ENCODE measurements at places on chromosomes 3 and 15.

GRCh38 chr15:86568378-86568777 is 488.7 kb downstream of the AGBL1 start:
- no peak for DNase-seq

DNA sequence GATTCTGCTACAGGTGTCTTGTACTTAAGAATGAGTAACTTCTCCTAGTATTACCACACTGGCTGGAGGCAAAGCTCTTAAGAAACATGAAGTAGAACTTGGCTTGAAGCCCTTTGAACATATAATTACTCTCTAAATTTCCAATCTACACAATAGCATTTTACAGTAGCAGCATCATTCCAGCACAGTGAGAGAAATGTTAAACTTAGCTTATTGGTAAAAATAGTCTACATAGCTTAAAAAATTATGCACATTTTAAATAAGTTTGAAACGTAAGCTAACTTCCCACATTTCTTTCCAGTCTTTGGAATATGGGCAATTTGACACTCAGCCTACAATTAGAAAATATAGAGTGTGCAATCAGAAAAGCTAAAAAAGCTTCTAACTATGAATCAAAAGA is 32.8 kb upstream of the TOP2B start:
- no peak for DNase-seq

- DNase-seq = no peak
These were observed 74.3 kb downstream of the GABRB3 start for GRCh38 chr15:26698555-26698954.

DNA sequence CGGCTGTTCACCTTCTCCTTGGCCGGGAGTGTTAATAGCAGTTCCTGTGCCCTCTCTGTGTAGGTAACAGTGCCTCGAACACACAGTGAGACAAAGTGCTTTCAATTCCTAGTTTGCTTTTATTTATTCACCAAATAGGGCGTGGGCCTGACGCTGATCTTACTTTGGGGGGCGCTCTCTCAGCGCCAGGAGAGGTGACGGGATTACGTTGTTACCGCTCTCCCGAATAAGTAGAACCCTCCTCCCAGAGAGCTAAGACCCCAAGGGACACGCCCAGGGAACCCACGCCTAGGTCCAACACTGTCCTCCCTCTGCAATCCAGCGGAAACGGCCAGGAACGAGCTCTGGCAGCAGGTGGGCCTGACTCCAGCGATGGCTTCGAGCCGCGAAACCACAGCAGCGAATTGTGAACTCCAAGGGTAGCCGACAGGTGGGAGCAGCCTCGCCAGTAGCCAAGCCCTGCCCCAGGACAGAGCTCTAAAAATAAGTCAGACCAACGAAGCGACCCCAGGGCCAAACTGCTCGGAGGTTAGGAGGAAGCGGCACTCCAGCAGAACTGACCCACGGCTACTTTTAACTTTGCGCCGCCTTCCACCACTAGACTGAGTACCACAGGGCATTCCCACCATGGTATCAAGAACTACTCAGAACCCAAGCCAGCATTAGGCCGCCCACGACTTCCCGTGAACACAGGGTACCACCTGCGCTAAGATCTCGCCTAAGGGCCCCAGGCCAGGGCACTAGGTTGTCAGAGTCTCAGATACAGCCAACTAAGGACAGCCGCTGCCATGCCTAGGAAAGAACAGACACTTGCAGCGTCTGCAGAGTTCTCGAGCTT is 1.6 kb upstream of the SIN3A start:
- peak; percentile 69 for DNase-seq

DNA sequence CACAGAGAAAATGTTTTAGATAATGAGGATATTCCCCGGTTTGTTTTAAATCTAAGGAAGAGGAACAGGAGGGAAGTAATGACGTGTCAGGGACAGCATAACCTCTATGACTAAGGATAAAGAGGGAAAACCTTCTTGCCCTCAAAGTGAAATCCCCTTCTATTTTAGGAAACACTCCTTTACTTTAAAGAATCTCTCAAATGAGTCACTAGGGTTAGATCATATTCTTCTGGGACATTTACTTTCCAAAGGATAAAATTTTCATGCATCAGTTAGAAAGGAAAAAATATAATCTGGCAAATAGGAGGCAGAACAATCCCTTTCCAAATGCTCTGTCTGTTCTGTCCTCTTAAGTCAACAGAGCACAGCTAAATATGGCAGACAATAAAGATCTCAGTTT is 43.2 kb upstream of the UBE2E2 start:
- DNase-seq = no peak

DNA sequence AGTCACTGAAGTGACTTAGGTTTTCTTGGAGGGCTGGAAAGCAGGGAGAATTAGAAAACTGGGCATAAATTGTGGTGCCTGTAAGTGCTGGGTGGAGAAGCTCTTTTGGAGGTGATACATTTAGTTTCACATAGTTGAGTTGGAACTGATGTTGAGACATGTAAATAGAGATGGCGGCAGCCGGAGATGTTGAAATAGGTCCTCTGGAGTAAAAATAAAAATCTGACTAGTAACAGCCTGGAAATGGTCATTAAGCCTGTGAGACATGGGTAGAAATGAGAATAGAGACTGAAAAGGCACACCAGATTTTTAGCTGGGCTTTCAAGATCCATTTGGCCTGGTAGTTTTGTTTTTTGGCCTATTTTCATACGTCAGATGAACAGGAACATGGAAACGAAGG is 2.9 kb upstream of the NIT2 start:
- no peak for DNase-seq

DNA sequence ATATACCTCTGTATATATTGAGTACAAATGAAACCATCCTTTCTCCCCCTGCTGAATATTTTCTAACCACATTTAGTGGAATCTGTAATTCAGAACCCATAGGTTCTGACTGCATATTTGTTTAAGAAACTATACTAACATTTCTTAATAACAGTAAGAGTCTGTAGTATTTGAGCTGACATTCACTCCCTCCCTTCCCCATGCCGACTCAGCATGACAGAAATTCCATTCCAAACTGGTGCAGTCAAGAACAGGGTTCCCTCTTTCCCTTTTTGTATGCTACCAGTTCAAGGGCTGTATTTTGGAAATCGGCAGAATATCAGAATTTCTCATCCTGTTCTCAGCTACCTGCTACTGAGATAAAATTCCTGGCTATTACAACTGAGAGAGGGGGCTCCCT is 796.6 kb upstream of the DPPA4 start:
- DNase-seq = no peak

DNA sequence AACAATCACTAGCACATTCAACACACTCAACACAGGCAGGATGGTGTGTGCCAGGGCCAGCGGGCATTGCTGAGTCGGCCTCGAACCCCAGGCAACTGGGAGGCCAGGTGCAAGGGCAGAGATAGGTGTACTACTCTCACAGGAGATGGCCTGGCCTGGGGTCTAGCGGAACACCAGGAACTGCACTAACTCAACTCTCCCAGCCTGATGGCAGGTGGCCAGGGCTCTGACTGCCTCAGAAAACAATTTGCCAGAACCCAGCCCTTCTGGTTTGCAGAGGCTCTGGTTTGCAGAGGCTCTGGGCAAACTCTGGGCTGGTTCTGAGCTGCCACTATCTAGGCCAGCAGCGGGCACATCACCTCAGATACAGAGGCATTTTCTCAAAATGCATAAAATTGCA is 229.2 kb upstream of the CHRNA7 start:
- no peak for DNase-seq

GRCh38 chr3:52270252-52270754 is 8.1 kb downstream of the WDR82 start:
- DNase-seq = no peak

DNA sequence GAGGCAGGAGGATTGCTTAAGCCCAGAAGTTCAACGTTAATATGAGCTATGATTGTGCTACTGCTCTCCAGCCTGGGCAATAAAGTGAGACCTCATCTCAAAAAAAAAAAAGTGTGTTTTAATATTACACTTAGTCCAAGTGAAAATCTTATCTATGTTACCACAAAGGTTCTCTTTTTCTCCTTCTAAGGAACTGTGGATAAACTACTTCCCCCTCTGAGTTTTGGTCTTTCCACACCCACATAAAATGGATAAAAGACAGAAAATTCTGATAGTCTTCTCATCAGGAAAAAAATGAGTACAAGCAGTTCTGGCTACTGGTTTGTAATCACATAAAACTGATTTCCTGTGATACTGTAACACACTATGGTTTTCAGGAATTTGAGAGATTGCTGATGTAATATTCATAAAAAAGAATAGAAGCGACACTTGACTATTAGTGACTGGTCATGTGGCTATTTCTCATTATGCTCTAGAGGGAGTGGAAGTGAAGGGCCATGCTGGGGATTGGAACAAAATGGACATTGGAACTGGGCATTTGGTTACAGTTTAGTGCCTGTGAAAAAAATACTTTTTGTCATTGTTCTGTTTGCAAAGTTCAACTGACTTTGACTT is 68.2 kb downstream of the RYR3 start:
- no peak for DNase-seq

DNA sequence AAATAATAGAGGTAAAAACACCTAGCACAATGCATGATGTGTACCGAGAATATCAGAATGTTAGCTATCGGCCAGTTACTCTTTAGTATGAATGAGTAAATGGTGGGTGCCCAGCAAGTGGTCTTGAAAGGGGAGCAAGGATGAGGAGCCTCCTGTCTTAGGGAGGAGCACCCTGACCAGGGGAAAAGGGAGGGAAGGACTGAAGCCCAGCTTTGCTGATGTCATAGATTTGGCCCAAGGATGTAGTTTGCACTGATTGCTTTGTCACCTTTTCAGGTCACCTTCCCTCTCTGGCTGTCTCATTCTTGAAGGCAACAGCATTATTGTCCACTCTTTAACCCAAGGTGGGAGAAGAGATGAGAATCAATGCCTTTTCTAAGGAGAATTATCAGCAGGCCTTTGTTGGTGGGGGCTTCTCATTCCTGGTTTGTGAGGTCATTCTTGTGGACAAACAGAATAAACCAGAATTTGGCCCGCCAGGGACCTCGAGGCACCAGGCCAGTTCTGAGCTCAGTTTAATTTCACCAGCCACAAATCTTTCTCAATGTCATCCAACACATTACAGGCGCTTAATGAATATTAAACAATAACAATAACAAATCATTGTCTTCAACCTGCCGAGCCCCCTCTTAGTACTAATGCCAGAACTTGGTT is 231.3 kb downstream of the VPS13C start:
- no peak for DNase-seq

DNA sequence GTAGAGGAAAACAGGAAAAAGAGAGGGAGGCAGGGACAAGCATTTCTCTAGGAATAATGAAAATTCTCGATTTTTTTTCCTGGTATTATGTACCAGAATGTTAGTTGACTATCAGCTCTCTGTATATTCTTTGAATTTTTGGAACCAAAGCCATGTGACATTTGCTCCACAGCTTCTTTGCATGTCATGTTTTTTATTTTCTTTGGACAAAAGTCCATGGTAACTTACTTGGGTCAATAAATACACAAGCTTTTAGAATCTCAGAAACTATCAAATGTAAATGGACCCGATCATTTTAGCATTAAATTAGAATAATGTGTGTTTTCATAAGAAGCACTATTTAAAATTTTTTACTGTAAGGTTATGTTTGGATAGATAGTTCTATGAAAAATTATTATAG is 320.5 kb downstream of the ZIC1 start:
- no peak for DNase-seq

- no peak for DNase-seq
These were observed 2.0 kb downstream of the LIPC start for GRCh38 chr15:58433597-58434333.

GRCh38 chr3:14494279-14494972 is 45.7 kb downstream of the GRIP2 start:
- DNase-seq = no peak

DNA sequence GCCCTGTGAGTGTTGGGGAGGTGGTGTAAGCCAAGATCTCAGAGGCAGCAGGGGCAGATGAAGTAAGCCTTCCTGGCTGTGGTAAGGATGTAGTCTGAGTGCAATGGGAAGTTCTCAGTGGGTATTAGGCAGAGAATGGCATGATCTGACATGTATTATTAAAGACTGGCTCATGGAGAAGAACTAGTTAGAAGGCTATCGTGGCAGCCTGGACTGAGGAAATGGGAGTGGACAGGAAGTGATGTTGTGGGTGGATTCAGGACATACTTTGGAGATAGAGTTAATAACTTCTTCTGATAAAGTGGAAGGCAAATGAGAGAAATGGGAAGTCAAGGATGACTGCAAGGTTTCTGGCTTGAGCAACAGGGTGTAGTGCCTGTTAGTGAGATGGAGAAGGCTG is 250.9 kb upstream of the CFAP20DC start:
- no peak for DNase-seq

GRCh38 chr3:196284396-196284795 is 3.1 kb downstream of the PCYT1A start:
- no peak for DNase-seq

GRCh38 chr3:141044695-141045641 is 6.2 kb upstream of the SPSB4 start:
- no peak for DNase-seq

DNA sequence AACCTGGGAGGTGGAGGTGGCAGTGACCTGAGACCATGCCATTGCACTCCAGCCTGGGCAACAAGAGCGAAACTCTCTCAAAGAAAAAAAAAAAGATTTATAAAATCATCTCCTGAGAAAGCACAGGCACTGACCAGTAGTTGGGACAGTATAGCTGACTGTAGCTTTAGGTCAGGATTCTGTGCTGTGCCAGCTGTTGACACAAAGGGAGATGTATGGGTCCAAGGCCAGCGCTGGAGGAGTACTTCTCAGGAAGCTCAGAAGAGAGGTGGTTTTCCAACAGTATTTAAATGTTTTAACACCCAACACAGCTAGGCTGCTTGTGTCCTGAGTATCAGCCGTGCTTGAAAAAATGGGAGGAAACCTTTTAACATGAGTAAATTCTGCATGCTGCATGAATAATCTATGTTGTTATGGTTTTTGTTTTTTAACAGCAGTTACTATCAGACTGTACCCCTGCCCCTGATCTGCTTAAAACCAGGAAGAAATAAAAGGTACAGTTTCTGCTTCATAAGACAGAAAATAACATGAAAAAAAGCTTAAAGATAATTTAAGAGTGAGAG is 6.5 kb downstream of the RAMAC start:
- DNase-seq = no peak

GRCh38 chr3:119301662-119302061 is 7.5 kb downstream of the ARHGAP31 start:
- DNase-seq = no peak

DNA sequence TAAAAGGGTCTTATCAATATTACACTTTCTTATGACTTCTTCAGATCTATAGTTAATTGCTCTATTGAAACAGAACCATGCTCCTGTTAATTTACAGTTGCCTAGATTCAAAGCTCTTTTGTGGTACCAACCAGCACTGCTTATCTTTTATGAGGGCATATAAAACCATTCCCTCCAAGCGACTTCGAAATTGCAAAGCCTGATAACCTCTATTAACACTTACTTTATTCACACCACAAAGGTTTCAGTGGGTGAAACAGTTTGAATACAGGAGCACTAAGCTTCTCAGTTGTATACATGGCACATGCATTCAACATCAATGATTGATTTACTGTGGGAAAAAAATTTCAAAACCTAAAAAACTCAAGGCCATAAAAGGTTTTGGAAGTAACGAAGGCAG is 74.9 kb upstream of the PPIB start:
- DNase-seq = no peak

- DNase-seq = no peak
These were observed 4.4 kb downstream of the NAALADL2 start for GRCh38 chr3:174863488-174863887.

Data from stimulated activated CD4-positive, alpha-beta T cell treated with anti-CD3 and anti-CD28 coated beads, Interleukin-4, amount 100 ng/mL, for 48 hours (primary cell).